Natural killer cell (primary cell): ENCODE measurements at places on chromosomes 11 and 22. TPM values are rescaled to one million over a fixed set of nuclear protein-coding genes. Genes with fewer than 3 reads are reported as not detected.
A peak's percentile ranks its signal among the peaks of the same experiment; 100 is the strongest.

CREB3L1 gene
- total RNA-seq = not detected

DGCR6 gene
- 5.8 TPM for total RNA-seq

PICALM gene
- 285 TPM for total RNA-seq

SLC15A3 gene
- 20.1 TPM for total RNA-seq

DNA sequence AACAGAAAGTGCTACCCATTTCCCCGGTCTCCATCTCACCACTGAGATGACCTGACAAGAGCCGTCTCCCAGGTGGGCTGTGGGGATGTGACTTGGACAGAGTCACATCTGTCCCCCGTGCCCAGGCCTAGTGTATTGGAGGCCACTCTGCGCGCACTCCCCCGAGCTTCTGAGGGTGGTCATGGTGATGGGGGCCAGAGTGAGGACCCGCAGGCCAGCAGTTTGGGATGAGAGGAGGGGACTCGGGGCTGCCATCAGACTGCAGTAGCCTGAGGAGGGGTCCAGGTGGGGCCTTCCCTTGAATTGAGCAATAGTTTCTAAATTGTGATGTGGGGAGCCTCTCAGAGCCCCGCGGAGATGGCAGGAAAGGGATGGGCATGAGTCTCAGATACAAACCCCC, 852.6 kb downstream of the TBC1D22A start:
- no peaks in the 10 kb centered on the region for H3K27me3 ChIP-seq
- no peak overlapping the region for H3K27ac ChIP-seq
- H3K36me3 ChIP-seq = no peaks in the 10 kb centered on the region
- H3K4me1 ChIP-seq = no peaks in the 10 kb centered on the region

- no peak for DNase-seq
- no peak overlapping the region for H3K27ac ChIP-seq
- H3K4me3 ChIP-seq = no peak overlapping the region
- H3K4me1 ChIP-seq = no peaks in the 10 kb centered on the region
Measured at GRCh38 chr11:109933126-109933525, 160.1 kb upstream of the ZC3H12C start.

GRCh38 chr11:62796281-62796680, 4.5 kb upstream of the TMEM223 start:
- no peak overlapping the region for H3K27ac ChIP-seq
- peaks cover 82% of the 10 kb centered on the region for H3K36me3 ChIP-seq
- no peak overlapping the region for H3K4me3 ChIP-seq

- no peak overlapping the region for H3K27ac ChIP-seq
- H3K4me1 ChIP-seq = peaks cover 12% of the 10 kb centered on the region
- H3K4me3 ChIP-seq = no peak overlapping the region
- H3K36me3 ChIP-seq = peaks cover 44% of the 10 kb centered on the region
- no peaks in the 10 kb centered on the region for H3K27me3 ChIP-seq
- DNase-seq = no peak
Measured at GRCh38 chr11:113240389-113240788, 74.0 kb upstream of the TTC12 start.

- no peaks in the 10 kb centered on the region for H3K36me3 ChIP-seq
- H3K4me3 ChIP-seq = no peak overlapping the region
- H3K27me3 ChIP-seq = no peaks in the 10 kb centered on the region
- DNase-seq = no peak
- no peak overlapping the region for H3K27ac ChIP-seq
- no peaks in the 10 kb centered on the region for H3K4me1 ChIP-seq
Measured at GRCh38 chr11:44525473-44526252, 39.8 kb upstream of the CD82 start.

- H3K4me1 ChIP-seq = no peaks in the 10 kb centered on the region
- no peak overlapping the region for H3K4me3 ChIP-seq
- no peaks in the 10 kb centered on the region for H3K27me3 ChIP-seq
- H3K36me3 ChIP-seq = no peaks in the 10 kb centered on the region
- no peak for DNase-seq
Measured at GRCh38 chr22:44379817-44380755, 67.3 kb upstream of the SHISAL1 start.

DNA sequence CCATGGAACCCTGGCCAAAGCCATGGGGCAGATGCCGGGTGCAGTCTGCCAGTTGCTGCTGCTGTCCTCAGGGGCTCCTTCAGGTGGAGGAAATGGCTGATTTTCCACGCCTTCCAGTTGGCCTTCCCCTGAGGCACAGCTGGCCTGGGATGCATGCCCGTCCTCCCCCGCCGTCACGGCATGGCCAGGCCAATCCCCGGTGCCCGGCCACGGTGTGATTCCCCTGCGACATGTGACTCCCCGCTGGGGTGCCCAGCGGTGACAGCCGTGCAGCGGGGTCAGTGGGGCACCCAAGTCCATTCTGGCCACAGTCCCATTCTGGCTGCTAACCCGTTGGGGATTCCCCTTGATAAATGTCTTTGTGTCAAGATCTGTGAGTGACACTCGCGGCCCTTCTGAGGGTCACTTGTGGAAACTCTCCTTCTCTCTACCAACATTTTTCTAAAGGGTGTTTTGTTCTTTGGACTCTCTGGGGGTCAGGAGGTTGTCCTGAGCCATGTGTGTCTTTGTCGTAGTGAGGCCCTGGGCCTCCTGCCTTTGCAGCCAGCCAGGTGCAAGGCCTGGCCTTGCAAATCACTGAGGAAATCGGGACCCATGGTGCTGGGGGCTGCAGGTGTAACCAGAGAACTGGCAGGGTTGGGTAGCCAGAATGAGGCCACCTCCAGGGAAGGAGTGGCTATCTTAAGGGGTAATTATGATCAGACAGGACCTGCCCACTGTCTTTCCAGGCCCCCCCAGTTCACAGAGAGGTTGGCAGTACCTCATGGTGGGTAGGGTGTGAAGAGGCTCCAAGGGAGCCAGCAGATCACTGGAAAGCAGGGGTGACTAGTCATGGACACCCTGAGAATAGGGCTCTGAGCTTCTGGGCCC, 37.1 kb downstream of the KCNQ1OT1 start:
- no peaks in the 10 kb centered on the region for H3K27me3 ChIP-seq
- no peak overlapping the region for H3K4me3 ChIP-seq
- no peak for DNase-seq
- no peaks in the 10 kb centered on the region for H3K4me1 ChIP-seq
- no peak overlapping the region for H3K27ac ChIP-seq
- no peaks in the 10 kb centered on the region for H3K36me3 ChIP-seq

- peak overlapping the region; percentile 86 for H3K27ac ChIP-seq
- no peaks in the 10 kb centered on the region for H3K27me3 ChIP-seq
- no peak overlapping the region for H3K4me3 ChIP-seq
- DNase-seq = no peak
Measured at GRCh38 chr11:47409440-47410369, 1.3 kb downstream of the SLC39A13 start.
